ENCODE measurements at places on chromosomes 16 and 17.
A peak's percentile ranks its signal among the peaks of the same experiment; 100 is the strongest.

DNA sequence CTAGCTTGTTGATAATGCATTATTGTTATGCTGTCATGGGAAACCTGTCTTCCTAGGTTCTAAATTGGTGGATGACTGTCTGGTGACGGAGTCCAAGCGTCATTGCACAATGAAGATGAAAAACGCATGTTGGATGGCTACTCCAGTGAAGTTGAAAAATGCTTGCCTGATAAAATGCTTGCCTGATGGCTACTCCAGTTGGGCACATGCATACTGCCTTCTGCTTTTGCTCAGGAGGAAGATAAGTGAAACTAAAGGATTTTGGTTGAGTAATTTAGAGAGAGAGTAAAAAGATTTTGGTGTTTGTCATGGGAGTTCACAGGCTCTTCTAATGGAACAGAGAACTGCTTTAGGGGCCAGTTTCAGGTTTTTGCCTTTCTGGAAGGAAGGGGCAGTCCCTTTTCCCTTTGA is 118.6 kb downstream of the PRKCA start:
- DNase-seq, result no peak

DNA sequence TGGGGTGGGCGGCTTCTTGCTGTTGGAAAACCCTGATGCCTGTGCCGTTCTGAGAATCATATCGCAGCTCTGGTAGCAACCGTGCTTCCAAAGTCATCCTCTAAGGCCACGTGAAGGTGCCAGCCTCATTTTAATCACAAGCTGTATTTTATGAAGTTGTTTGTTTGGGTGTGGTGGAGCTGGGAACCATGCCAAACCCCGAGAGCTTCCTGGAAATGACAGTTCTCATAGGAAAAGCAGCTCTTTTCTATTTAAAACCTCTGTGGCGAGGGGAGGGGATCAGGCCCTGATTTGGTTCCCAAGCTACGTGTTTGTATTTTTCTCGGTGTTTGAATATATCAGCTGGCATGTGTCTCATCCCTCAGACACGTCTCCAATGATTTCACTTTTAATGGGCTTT is 21.7 kb downstream of the KNOP1 start:
- DNase-seq, result peak; percentile 30

DNA sequence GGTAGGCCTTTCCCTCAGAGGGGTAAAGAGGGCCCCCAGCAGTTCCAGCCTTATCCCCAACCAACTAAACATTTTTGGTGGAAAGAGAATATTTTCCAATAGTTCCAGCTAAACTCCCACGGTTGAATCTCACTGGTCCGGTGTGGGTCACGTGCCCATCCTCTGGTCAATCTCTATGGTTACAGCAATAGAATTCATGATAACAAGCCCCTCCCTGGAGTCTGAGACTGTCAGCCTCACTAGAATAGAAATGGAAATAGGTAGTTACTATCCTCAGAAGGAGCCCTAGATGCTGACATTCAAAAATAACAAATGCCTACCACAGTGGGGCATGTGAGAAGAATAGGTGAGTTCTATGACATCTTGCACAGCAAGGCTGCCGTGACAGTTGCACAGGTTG is 37.5 kb upstream of the LITAF start:
- DNase-seq, result no peak

DNA sequence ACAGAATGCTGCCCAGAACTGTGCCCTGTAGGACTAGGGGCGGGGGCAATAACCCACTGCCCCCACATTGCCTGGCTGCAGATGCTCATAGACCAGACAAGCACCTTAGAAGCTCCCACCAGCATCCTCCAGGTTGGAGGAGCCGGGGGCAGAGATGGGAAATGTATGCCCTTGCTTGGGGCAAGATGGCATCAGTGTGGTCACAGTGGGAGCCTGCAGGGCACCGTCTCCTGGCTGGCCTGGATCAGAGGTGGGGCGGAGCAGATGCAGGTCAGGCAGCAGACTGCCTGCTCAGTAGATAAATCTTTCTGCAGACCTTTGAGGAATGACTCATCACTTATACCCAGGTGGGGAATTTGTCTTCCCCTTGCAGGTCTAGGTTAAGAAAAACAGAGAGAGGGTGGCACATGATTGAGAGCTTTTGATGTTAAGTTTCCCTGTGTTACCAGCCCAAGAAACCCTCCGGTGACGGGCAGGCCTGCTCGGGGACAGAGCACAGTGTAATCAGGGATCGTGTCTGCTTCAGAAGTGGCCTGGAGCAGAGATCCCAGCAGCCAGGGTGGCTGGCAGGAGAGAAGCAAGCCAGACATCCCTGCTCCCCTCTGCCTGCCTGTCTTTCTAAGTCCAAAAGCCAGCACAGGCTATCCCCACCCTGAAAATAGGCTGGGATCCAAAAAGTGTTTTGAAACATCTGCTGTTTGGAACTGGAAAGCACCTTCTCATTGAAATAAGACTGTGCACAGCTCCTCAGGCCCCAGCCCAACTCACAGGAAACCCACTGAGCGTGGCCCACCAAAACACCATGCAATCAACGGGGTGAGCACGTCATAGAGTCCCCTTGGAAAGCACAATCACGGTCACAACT is 50.7 kb upstream of the RPL38 start:
- no peak for DNase-seq

- no peak for DNase-seq
Observed at GRCh38 chr16:89922884-89923639, at the start of gene TUBB3. Gene TUBB3, plus strand, starts transcription at chr16:89923342. Its CDS starts 60 bp downstream, at chr16:89923402.

DNA sequence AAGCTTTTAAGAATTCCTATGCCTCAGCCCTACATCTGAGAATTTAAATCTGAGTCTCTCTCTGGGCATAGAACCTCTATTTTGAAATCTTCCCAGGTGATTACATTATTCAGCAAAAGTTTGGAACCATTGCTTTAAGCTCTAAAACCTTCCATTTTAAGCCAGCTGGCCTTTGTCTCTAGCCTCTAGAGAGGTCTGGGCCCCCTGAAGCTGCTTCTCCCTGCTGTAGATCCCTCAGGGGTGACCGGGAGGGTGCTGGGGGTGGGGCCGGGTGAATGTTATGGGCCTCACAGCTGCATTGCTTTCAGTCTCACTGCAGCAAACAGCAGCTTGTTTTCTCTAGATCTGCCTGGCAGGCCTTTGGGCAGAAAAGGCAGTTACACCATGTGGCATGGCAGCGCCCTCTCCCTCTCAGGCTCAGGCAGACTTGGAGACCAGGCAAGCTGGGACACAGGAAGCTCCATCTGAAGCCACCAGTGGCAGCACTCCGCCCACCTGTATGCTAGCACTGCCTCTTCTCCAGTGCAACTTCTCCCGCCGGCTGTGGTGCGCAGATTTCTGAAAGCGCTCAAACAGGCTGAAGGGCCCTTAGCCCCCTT is 66.3 kb downstream of the MPRIP start:
- no peak for DNase-seq

- DNase-seq, result no peak
Observed at GRCh38 chr16:12669908-12670307, 133.8 kb downstream of the CPPED1 start.

DNA sequence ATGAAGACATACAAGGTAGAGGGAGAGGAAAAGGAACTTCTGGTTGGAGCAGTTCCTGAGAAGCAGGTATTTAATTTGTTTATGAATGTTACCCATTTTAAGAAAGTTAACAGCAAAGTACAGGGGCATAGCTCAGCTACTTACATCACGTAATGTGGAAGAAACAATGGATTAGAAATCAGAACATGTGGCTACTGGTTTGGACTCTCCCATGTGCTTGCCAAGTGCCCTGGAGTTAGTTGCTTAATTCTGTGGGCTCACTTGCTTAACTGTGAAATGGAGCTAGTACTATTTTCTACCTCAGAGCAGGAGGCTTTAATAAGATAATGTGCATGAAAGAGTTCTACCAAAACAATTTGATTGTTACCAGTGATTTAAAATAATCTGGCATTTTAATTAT is 27.3 kb downstream of the RSPRY1 start:
- no peak for DNase-seq

DNA sequence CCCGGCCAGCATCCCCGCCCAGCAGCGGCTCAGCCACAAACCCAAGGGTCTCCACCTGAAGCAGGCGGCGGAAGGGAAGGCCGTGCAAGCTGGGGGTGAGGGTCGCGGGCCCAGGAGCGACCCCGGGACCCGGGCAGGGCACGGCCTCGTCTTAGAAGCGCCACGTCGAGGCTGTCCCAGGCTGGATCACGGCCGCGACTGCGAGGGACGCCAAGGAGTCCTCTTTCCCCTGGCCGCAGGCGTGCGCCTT is 538 bp upstream of the CCNF start:
- no peak for DNase-seq

- no peak for DNase-seq
Observed at GRCh38 chr16:67846063-67846319, 742 bp upstream of the NUTF2 start.

GRCh38 chr17:80130992-80131391 is 15.9 kb downstream of the EIF4A3 start:
- DNase-seq, result no peak

GRCh38 chr17:57747221-57748017 is 2.3 kb upstream of the CCDC182 start:
- DNase-seq, result peak; percentile 19

DNA sequence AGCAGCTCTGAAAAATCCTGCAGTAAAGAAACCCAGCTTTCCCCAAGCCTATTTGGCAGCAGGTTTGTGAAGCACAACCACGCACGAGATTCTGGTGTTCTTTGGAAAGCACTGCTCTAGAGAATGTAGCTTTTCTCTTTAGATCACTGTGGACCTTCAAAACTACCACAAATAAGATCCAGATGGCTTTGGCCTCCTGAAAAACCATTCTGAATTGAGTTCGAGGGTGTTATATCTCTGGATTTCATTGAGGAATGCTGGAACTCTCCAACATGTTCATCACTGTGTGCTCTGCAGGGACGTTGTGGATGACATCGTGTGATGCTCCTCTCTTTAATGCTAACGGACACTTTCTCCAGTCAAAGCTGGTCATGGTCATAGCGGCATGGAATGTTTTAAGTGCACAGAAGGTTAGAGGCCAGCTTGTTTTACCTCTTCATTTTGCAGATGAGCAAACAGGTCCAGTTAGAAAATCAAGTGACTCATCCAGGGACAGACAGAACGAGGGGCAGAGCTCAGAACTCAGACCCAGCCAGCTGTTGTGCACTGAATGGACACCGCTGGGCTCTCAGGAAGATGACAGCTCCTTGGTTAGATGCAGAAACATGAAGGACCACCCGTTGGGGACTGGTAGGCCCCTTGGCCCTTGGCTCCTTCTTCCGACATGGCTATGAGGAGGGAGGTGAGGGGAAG is 37.2 kb downstream of the CCDC42 start:
- no peak for DNase-seq

DNA sequence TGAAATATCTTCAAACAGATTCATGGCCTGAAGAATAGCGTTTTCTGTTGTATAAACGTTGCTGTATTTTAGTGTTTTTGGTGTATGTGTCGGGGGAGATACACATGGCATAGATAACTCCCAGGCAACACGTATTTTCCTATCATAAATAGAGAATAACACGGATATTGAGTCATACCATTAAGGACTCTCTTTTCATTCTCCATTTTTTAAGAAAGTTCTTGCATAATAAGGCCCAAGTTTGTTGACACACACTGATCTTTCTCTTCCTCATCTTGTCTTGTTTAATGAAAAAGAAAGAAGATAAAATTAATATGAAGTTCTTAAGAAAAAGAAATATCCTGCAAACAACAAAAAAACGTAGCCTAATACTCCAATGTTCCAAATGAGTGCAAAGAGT is 13.4 kb downstream of the ABCA8 start:
- DNase-seq, result no peak

DNA sequence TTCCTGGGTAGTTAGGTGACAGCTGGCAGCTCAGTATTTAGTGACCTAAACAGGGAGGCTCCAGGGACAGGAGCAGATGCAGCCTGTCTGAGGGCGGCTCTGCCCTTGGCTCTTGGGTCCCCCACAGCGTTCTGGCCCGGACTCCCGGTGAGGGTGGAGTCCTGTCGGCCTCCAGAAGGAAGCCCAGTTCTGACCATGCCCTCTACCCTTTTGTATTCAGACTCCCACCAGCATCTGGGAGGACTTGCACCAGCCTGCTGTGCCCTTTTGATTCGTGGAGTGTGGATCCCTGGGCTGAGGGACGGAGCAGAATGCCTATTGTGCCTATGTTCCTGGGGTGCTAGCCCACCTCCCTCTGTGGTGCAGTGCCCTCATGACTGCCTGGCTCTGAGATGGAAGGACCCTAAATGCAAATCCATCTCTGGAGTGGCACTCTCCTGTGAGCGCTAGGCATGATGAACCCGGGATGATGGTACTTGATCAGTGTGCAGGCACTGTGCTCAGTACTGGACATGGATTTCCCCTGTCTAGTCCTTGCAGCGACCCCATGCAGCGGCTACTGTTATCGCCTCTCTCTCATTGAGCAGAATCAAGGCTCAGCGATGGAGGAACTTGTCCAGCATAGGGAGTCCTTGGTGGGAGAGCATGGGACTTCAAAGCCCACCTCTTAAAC is 123.1 kb downstream of the SNX29 start:
- no peak for DNase-seq

DNA sequence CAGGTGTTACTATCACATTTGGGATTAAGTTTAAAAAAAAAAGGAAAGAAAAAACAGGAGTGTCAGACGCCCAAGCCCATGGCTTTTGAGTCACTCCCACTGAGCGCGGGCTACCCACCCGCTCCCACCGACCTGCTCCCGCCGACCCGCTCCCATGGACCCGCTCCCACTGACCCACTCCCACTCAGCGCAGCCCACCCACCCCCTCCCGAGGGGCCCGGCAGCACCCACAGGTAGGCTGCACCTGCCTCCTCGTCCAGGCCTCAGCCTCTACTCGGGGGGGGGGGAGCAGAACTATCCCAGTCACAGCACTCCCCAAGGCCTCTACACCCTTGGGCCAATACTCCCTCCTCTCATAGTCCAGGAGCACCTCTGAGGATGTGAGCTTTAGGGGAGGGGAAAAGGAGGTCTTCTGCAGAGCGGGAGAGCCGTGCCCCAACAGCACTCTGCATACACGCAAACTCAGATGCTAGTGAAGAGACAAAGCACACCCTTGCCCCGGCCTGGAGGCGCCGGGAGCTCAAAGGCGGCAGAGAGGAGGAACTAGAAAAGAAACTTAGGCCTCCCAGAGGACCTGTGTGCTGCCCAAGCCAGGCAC is 2.9 kb downstream of the CLUH start:
- DNase-seq, result no peak

DNA sequence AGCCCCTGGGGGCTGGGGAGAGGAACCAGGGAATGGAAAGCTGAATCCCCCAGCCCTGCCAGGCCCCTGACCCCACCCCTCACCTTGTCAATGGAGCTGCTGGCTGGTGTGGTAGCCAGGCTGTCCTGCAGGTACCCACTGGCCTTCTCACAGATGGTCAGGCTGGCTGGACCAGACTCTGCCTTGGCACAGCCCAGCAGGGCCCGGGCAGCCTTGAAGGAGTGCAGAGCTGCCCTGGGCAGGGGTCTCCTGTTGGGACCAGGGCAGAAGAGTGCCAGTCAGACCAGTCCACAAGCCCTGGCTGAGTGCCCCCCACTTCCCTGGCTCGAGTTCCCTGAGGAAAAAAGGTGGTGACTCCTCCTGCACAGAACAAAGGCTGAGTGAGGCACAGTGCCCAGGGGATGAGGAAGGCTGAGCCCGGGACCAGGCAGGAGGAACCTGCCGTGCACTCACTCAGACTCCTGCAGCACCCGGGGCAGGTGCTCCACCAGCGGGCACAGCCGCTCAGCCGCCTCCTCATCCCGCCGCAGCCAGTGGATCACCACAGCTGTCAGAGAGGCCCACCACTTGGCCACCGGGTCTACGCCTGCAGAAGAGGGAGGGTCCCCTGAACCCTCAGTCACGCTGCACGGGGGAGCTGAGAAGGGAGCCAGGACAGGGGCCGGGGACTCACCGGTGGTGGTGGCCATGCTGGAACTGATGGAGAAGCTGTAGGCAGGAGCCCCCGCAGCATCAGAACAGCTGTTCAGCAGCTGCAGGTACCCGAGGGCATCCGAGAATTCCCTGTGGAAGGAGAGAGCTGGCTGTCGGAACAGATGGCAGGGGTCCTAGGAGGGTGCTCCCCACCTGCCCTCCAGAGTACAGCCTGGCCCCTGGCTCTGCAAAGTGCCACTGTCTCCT is 22.4 kb downstream of the SREBF1 start:
- no peak for DNase-seq

Measured in HS-27A (cell line).